ENCODE measurements at places on chromosomes 6 and 20.

DNA sequence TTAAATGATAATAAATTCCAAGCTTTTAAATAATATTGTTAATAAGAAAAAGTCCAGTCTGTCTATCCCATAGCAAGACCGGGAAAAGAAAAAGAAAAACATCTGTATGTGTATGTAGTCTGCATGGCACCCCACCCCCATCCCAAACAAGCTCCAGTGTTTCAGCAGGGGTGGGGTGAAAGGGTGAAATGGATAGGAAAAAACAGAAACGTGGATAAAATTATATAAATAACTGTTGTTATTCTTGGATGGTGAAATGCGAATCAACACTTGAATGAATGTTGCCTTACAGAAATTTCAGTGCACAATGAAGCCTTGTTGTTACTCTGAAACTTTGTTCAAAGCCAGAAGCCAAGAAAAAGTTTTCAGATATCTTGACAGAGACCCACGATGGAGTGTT, 31.4 kb downstream of the HAO1 start:
- DNase-seq, result no peak

DNA sequence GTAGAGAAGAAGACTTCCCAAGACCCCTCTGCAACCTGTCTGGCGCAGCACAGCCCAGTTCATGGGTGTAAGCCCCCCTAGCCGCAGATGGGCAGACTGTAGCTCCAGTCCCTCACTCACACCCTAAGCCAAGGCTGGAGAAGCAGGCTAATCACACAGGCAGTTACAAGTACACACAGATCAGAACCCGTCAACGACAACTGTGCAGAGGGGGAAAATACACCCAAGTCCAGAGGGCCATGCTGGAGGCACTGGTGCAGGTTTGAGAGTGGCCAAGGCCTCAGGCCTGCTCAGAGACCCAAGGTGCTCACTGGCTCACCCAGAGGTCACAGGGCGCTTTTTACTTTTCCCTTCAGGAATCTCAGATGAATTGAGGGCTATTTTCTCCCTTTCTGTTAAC, 106.1 kb downstream of the NOL4L start:
- DNase-seq, result no peak

DNA sequence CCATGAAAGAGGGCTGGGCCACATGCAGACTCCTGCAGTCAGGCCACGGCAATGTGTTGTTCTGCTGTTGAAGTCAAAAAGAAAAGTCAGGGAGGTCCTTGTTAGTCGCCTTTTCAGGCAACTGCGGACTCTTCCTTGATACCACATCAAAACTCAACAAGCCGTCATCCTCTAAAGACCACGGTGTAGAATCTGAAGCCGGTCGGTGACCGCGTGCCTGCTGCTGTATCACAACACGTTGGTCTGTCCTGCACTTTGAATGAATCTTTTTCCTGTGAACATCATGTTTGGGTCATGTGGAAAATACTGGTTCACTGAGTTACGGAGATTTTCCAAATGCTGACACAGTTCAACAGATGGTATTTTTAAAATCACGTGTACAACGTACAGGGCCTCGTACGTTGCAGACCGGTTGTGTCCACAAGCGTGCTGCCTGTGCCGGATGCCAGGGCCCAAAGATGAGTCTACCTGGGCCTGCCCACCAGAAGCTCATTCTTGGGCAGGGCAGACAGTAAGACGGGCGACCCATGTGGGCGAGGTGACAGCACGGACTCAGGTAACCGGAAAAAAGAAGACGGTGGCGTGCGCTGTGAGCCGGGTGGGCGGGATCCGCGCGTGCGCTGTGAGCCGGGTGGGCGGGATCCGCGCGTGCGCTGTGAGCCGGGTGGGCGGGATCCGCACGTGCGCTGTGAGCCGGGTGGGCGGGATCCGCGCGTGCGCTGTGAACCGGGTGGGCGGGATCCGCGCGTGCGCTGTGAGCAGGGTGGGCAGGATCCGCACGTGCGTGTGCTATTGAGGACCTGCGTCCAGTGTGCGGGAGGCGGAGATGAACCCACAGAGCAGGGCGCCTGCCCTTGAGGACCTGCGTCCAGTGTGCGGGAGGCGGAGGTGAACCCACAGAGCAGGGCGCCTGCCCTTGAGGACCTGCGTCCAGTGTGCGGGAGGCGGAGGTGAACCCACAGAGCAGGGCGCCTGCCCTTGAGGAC, 114.5 kb downstream of the FAM120B start:
- no peak for DNase-seq

- DNase-seq, result peak; percentile 95
These were observed at the start of gene SESN1 for GRCh38 chr6:109094416-109095035. SESN1 (minus strand) TSS chr6:109094846; CDS start chr6:109094073, 773 bp downstream.

- no peak for DNase-seq
These were observed 24.2 kb upstream of the LYRM2 start for GRCh38 chr6:89662659-89663223.

- peak; percentile 43 for DNase-seq
These were observed 103.6 kb downstream of the JPH2 start for GRCh38 chr20:44083220-44083933.

GRCh38 chr6:100468016-100468622, 3.4 kb upstream of the SIM1 start:
- DNase-seq, result no peak

DNA sequence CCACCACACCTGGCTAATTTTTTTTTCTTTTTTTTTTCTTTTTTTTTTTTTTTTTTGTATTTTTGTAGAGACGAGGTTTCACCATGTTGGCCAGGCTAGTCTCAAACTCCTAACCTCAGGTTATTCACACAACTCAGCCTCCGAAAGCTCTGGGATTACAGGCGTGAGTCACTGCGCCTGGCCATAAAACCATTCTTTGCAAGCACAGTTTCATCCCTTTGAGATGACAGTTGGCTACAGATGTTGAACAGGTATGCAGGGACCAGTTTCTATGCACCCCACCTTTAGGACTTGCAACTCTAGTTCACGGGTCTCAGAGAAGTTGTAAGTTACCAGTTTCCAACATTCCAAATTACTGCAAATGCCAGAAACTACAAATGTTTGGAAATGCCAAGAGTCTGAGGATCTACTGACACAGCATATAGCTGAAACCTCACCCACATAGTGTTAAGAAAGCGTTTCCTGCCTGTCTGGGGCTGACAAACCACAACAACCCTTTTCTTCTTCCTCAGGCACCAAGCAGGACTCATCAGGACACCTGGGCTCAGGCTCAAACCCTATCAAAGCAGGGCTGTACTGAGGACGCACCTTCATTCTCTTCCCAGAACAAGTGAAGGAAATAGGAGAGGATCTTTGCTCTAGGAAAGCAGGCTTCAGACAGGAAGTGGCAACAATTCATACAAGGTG, 22.9 kb downstream of the ARHGAP18 start:
- peak; percentile 94 for DNase-seq

DNA sequence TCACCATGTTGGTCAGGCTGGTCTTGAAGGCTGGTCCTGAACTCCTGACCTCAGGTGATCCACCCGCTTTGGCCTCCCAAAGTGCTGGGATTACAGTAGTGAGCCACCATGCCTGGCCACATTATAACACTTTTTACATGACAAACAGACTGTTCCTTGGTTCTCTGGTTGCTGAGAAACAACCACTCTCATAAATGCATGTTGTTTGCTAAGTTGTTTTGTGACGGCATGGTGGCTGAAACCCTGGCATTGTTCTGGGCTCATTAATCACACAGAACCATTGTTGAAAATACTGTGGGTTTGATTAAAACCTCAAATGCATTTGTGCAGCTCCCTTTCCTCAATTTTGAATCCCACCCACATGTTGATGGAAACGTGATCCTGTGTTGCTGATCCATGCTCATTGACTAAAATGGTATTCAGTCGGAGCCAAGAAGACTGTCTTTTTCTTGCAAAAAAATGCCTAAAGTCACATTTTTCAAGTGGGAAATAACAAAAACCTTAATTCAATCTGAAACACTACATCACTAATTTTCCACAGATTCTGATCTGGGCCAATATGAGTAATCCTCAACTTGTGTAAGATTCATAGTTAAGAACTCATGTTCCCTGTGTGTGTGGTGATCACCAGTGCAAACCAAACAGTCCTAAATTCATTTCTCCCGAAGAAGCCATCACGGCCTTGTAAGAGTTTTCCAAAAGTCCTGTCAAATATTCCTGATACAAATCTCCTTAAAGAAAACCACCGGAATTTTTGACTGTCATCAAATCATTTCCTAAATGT, 132.8 kb downstream of the FNDC1 start:
- DNase-seq, result no peak

DNA sequence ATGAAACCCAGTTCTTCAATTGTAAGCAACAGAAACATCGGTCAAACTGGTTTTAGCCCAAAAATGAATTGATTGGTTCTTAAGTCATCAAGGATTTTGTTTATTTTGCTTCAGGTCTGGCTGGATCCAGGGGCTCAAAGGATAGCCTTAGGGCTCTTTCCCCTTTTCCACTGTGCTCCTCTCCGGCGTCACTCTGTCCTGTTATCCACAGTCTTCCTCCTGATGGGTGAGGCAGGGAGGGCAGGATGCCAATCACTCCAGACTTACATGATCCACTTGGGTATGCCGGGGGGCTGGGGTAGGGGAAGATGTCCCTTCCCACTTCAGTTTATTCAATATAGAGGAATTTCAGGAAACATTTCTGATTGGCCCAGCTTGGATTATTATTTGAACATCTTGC, 40.0 kb downstream of the PLAGL2 start:
- DNase-seq, result no peak

DNA sequence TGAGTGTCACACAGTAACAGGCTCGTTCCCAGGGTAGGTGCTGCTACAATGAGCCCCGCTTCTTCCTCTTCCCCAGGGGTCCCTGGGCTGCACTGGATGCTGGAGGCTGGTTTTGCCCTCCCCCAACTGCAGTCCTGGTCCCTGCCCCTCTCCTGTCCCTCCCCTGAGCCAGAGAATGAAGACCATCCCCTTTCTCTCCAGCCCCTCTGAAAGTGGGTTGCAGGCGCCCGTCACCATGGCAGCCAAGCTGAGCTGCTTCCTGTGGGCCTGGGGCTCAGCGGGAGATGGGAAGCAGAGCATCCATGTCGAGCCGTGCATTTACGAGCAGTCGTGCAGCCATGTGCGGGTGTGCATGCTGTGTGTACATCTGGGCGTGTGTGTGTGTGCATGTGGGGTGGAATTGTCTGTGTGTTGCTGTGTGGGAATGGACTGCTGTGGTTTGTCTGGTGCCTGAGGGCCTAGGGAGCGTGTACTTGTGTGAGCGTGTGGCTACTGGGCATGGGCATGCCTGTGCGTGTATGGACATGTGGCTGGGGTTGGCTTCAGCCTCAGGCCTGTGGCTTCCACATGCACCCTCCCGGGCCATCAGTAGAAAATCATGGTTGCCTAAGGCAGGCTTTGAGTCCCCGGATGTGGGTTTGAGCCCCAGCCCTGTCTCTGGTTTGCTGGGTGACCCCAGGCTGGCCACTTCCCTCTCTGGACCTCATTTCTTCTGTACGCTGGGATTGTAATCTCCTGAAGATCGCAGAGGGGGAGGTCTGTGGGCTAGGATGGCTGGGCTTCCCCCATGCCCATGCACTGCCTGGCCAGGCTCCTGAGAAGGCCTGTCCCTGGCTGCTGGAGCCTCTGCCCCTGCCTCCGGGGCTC, 48.8 kb downstream of the SRC start:
- peak; percentile 79 for DNase-seq

DNA sequence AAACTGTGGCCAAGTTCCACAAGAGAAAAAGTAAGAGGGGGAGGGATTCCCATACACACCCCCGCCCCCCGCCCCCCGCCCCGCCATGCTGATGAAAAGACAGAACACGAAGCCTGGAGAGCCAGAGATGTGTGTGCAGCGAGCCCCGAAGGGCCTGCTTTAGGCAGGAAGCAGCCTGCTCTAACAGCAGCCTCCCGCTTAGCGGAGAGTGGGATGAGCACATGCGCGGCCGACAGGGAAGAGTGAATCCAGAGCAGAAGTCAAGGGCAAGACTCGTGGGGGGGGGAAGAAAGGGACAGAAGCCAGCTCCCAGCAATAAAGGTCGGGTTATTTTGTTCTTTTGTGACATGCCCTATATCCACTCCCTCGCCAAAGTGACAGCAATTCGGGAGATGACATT, 67.2 kb upstream of the PTGIS start:
- no peak for DNase-seq

- DNase-seq, result peak; percentile 88
These were observed 6.4 kb upstream of the PMEPA1 start for GRCh38 chr20:57716202-57716601.

DNA sequence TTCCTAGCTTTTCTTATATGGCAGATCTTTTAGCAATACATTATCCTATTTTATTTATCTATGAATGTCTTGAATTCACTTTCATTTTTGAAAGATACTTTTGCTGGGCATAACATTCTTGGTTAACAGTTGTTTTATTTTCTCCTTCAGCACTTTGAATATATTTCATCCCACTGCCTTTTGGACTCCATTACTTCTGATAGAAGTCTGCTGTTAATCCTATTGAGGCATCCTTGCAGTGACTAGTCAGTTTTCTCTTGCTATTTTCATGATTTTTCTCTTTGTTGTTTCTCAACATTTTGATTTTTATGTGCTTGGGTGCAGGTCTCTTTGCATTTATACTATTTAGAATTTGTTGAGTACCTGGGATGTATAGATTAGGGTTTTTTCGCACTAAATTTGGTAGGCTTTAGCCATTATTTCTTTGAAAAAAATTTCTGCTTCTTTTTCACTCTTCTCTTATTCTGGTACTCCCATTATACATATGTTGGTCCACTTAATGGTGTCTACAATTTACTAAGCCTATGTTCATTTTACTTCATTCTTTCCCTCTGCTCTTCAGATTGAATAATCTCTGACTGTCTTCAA, 53.2 kb downstream of the PHACTR3 start:
- peak; percentile 1 for DNase-seq

DNA sequence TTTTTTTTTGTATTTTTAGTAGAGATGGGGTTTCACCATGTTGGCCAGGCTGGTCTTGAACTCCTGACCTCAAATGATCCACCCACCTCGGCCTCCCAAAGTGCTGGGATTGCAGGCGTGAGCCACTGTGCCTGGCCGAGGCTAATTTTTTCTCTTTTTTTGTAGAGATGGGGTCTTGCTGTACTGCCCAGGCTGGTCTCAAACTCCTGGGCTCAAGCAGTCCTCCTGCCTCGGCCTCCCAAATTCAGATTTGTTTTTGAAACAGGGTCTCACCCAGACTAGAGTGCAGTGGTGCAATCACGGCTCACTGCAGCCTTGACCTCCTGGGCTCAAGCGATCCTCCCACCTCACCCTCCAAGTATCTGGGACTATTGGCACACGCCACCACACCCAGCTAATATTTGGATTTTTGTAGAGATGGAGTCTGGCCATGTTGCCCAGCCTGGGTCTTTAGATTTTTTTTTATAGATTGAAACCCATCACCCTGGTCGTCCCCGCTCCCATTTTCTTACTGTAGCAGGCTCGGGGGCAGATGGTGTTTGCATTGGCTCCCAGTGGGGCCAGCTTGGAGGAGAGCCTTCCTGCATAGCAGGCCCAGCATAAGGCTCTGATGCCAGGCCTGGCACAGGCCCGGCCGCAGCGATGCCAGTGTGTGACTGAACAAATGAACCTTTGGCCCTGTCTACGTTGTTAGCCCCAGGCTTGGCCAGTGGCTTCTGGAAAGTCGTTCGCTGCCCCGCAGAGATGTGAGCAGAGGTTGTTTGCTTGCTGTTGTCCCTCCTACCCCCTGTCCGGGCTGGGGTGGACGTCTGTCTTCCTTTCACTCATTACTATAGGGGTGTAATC, 4.3 kb upstream of the MTG2 start:
- DNase-seq, result no peak

GRCh38 chr6:72245565-72245964, 359.2 kb downstream of the RIMS1 start:
- DNase-seq, result peak; percentile 7
